Type B pancreatic cell (in vitro differentiated cells): ENCODE measurements at places on chromosomes 16 and 17. TPM values are rescaled to one million over a fixed set of nuclear protein-coding genes. Genes with fewer than 3 reads are reported as not detected.

Gene CDR2
- total RNA-seq = 17.9 and 18.9 TPM in 2 replicates

Gene PLEKHG4
- total RNA-seq = 2.9 and 3.8 TPM in 2 replicates

Gene TP53TG3
- not detected in 2 replicates for total RNA-seq

Gene SOX15
- total RNA-seq = 0.77 and 4.0 TPM in 2 replicates

Gene CHD9
- 45.8 and 68.6 TPM in 2 replicates for total RNA-seq

Gene KRT40
- total RNA-seq = 2.3 and 5.5 TPM in 2 replicates

Gene MEIOB
- not detected in 2 replicates for total RNA-seq

Gene ZNF597
- total RNA-seq = 1.4 and 2.2 TPM in 2 replicates

Gene PMFBP1
- 2.6 and 3.8 TPM in 2 replicates for total RNA-seq

Gene ZP2
- total RNA-seq = not detected in 2 replicates

Gene MFAP4
- 2.6 and 18.0 TPM in 2 replicates for total RNA-seq

Gene CACNB1
- total RNA-seq = 1.8 and 9.5 TPM in 2 replicates

DNA sequence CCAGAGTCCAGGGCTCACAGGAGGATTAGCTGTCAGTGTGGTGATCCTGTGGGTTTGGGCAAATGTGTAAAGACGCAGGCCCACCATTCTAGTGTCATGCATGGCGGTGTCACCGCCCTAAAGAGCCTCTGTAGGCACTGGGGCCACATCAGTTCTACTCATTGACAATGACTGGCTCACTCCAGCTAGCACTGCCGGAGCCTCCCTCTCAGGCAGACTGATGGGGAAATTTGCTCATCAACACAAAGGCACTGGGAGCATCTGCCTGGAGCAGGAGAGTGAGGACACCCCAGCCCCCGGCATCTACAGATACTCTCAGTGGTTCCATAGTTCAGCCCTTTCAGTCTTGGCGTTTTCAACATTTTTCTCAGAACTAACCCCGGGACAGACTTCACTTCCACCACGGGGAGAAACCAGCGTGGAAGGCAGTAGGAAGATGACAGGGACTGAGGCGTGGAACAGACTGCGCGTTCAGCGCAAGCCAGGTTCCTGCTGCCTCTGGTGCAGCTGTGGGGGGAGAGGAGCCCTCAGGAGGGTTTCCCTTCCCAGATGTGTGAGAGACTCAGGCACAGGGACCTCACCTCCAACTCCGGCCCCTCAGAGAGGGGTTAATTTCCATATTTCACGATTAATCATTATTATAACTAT lies 256.6 kb downstream of the RBFOX3 start:
- no peaks in the 10 kb centered on the region for H3K4me1 ChIP-seq
- H3K4me3 ChIP-seq = no peak overlapping the region
- H3K27me3 ChIP-seq = peaks cover 63% of the 10 kb centered on the region
- no peak overlapping the region for H3K27ac ChIP-seq
- no peak for DNase-seq

GRCh38 chr16:73040735-73041402 lies 7.1 kb downstream of the ZFHX3 start:
- H3K27ac ChIP-seq = no peak overlapping the region
- H3K27me3 ChIP-seq = no peaks in the 10 kb centered on the region
- no peak overlapping the region for H3K4me3 ChIP-seq
- peaks cover 71% of the 10 kb centered on the region for H3K4me1 ChIP-seq
- H3K36me3 ChIP-seq = peaks cover 13% of the 10 kb centered on the region

DNA sequence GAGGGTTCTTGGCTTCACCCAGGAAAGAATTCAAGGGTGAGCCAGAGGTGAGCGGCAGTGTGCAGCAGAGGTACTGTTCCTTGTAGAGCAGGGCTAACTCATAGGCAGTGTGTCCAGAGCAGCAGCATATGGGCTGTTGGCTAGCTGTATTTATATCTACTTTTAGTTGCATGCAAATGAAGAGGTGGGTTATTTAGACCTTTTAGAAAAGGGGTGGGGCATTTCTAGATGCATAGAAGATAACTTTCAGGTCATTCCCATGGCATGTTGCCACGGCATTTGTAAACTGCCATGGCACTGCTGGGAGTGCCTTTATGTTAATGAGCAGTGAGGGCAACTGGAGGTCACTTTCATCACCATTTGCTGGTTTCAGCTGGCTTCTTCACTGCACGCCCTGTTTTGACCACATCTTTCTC lies 141.0 kb downstream of the STX8 start:
- peak overlapping the region; percentile 4 for H3K4me3 ChIP-seq
- no peak overlapping the region for H3K27ac ChIP-seq
- peaks cover 5% of the 10 kb centered on the region for H3K36me3 ChIP-seq
- DNase-seq = no peak
- H3K27me3 ChIP-seq = no peaks in the 10 kb centered on the region

GRCh38 chr17:12402963-12403622 lies 262.6 kb upstream of the MYOCD start:
- DNase-seq = no peak
- H3K4me3 ChIP-seq = no peak overlapping the region
- H3K27me3 ChIP-seq = no peaks in the 10 kb centered on the region
- H3K4me1 ChIP-seq = peaks cover 18% of the 10 kb centered on the region
- H3K27ac ChIP-seq = no peak overlapping the region

DNA sequence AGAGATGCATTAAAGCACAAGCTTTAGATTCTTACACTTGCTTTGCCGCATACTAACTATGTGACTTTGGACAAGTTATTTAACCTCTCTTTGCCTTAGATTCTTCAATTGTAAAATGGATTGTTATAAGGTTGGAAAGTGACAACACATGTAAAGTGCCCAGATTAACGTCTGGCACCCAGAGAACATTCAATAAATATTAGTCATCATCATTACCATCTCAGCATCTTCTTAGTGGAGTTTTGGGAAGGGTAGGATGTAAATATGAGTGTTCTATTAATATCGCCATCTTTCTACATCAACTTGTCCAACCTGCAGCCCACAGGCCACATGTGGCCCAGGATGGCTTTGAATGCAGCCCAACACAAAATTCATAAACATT lies 27.4 kb upstream of the FAM20A start:
- peaks cover 2% of the 10 kb centered on the region for H3K27me3 ChIP-seq
- no peak overlapping the region for H3K4me3 ChIP-seq
- no peak for DNase-seq
- H3K4me1 ChIP-seq = peaks cover 5% of the 10 kb centered on the region
- H3K27ac ChIP-seq = no peak overlapping the region

- no peak overlapping the region for H3K4me3 ChIP-seq
- peaks cover 73% of the 10 kb centered on the region for H3K27me3 ChIP-seq
- peaks cover 10% of the 10 kb centered on the region for H3K4me1 ChIP-seq
- peak overlapping the region; percentile 34 for H3K27ac ChIP-seq
Measured at GRCh38 chr17:45771271-45771959, 12.7 kb upstream of the CRHR1 start.

- H3K4me3 ChIP-seq = no peak overlapping the region
- H3K4me1 ChIP-seq = no peaks in the 10 kb centered on the region
- H3K36me3 ChIP-seq = no peaks in the 10 kb centered on the region
- H3K27me3 ChIP-seq = no peaks in the 10 kb centered on the region
- H3K27ac ChIP-seq = peak overlapping the region; percentile 64
Measured at GRCh38 chr16:4561596-4561995, 5.5 kb downstream of the C16orf96 start.

DNA sequence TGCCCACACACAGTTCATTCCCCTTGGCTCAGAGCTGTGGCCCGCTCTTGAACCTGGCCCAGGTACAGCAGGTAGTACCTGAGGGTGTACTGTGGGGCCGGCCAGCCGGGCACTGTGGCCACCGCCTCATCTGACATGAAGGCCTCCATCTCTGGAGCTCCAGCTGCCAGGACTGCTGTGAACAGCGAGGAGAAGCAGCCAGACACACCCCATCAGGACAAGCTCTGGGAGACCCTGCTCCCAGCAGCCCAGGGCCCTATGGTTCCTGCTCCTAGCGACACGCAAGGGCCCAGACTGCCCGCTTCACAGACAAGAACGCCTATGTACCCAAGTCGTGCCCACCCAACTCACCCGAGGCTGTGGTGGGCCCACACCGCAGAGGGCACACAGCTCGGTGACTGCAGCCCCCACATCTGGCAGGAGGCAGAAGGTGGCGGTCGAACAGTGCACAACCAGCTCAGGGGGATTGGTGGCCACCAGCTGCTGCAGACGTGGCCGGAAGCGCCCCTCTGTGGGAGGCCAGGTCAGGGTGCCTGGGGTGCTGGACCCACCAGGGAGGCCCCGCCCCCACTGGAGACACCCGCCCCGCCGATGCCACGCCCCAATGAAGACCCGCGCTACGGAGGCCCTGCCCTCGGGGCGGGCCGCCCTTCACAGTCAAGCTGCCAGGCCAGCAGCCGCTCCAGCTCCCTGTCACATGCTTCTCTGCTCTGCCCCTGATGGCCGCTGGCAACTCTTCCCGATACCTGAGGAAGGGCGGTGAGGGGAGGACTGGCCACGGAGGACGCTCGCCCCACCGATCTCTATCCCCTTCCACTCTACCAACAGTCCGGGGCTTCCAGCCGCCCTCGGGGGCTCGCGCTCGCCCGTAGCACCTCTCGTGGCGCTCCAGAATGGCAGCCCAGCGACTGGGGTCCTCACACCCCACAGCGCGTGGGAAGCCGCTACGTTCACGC lies 1.1 kb upstream of the STUB1 start:
- DNase-seq = no peak
- H3K27ac ChIP-seq = peak overlapping the region; percentile 36
- peaks cover 5% of the 10 kb centered on the region for H3K27me3 ChIP-seq
- peaks cover 4% of the 10 kb centered on the region for H3K36me3 ChIP-seq
- peak overlapping the region; percentile 84 for H3K4me3 ChIP-seq

- peak overlapping the region; percentile 98 for H3K4me3 ChIP-seq
- DNase-seq = no peak
- H3K27ac ChIP-seq = peak overlapping the region; percentile 100
- H3K4me1 ChIP-seq = peaks cover 36% of the 10 kb centered on the region
- peaks cover 38% of the 10 kb centered on the region for H3K27me3 ChIP-seq
- peaks cover 17% of the 10 kb centered on the region for H3K36me3 ChIP-seq
Measured at GRCh38 chr17:8223356-8224126, 13.2 kb upstream of the AURKB start.

GRCh38 chr17:15513856-15514459 lies 46.5 kb upstream of the CDRT4 start:
- no peak overlapping the region for H3K4me3 ChIP-seq
- H3K4me1 ChIP-seq = peaks cover 4% of the 10 kb centered on the region
- H3K27me3 ChIP-seq = no peaks in the 10 kb centered on the region

GRCh38 chr17:41494524-41494923 lies 4.8 kb upstream of the KRT36 start:
- H3K36me3 ChIP-seq = no peaks in the 10 kb centered on the region
- no peak overlapping the region for H3K4me3 ChIP-seq
- H3K27ac ChIP-seq = peak overlapping the region; percentile 32
- no peak for DNase-seq

- peaks cover 15% of the 10 kb centered on the region for H3K27me3 ChIP-seq
- no peak for DNase-seq
- no peak overlapping the region for H3K27ac ChIP-seq
- H3K36me3 ChIP-seq = peaks cover 3% of the 10 kb centered on the region
- H3K4me3 ChIP-seq = no peak overlapping the region
Measured at GRCh38 chr17:42803074-42803883, 4.6 kb downstream of the CNTD1 start.

DNA sequence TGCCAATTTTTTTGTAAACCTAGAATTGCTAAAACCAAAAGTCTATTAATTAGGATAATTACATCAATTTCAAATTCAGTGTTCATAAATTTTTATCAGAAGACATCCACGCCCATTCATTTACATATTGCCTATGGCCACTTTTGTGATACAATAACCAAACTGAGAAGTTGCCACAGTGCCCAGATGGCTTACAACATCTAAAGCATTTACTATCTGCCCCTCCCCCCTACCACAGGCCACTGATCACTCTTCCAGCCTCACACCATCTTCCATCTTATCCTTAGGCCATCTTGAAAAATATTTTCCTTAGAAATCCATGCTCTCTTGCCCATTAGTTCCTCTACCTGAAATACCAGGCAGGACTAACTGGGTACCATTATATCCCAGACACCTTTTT lies 6.3 kb upstream of the PRKAR1A start:
- H3K27ac ChIP-seq = no peak overlapping the region
- H3K4me3 ChIP-seq = no peak overlapping the region
- no peak for DNase-seq
- no peaks in the 10 kb centered on the region for H3K36me3 ChIP-seq

DNA sequence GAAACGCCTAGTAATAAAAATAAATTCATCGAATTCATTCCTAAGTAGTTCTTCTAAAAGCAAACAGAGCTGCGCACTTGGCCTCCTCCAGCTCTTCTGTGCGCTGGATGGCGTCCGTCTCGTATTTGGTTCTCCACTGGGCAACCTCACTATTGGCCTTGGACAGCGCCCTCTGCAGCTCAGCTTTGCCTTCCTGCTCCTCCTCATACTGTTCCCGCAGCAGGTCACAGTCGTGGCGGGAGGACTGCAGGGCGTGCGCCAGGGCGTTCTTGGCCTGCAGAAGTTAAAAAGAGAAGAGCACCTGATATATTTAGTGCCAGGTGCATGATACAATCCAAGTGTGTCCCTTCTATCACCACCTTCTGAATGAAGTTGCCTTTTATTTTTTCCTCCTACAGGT lies 21.8 kb downstream of the MYH3 start:
- no peaks in the 10 kb centered on the region for H3K4me1 ChIP-seq
- no peak overlapping the region for H3K4me3 ChIP-seq
- no peak for DNase-seq
- H3K27me3 ChIP-seq = no peaks in the 10 kb centered on the region
- H3K27ac ChIP-seq = no peak overlapping the region
- peaks cover 20% of the 10 kb centered on the region for H3K36me3 ChIP-seq

- peaks cover 14% of the 10 kb centered on the region for H3K4me1 ChIP-seq
- DNase-seq = peak; percentile 60
- peaks cover 33% of the 10 kb centered on the region for H3K27me3 ChIP-seq
Measured at GRCh38 chr17:79648181-79648831, 37.5 kb upstream of the RBFOX3 start.

GRCh38 chr16:59236804-59237458 lies 502.8 kb upstream of the GOT2 start:
- no peaks in the 10 kb centered on the region for H3K27me3 ChIP-seq
- no peaks in the 10 kb centered on the region for H3K36me3 ChIP-seq
- no peak for DNase-seq
- H3K4me3 ChIP-seq = no peak overlapping the region

DNA sequence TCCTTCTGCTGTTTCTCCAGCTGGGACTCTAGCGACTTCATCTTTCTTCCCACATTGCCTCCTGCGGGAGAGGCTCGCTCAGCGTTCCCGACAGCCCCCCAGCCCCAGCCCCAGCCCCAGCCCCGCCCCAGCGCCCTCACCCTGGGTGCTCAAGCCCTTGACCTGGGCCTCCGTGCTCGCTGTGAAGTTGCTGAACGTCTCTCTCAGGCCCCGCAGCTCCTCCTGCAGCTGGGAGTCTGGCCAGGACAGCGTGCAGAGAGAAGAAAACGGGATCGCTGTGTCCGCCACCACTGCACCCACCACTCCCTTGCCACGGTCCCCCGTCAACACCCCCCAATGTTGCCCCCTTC lies 2.4 kb downstream of the ASGR1 start:
- H3K27me3 ChIP-seq = no peaks in the 10 kb centered on the region
- no peak overlapping the region for H3K4me3 ChIP-seq
- no peak overlapping the region for H3K27ac ChIP-seq
- peaks cover 6% of the 10 kb centered on the region for H3K36me3 ChIP-seq
- no peak for DNase-seq

- no peak for DNase-seq
- peaks cover 20% of the 10 kb centered on the region for H3K27me3 ChIP-seq
- no peak overlapping the region for H3K4me3 ChIP-seq
- no peaks in the 10 kb centered on the region for H3K36me3 ChIP-seq
Measured at GRCh38 chr17:43932923-43933322, 9.4 kb downstream of the PPY start.

- H3K27me3 ChIP-seq = peaks cover 16% of the 10 kb centered on the region
- H3K4me3 ChIP-seq = no peak overlapping the region
- H3K27ac ChIP-seq = no peak overlapping the region
- DNase-seq = no peak
Measured at GRCh38 chr17:47705536-47706530, 11.9 kb downstream of the TBKBP1 start.

- no peaks in the 10 kb centered on the region for H3K27me3 ChIP-seq
- H3K27ac ChIP-seq = peak overlapping the region; percentile 90
- H3K4me1 ChIP-seq = peaks cover 20% of the 10 kb centered on the region
- H3K4me3 ChIP-seq = peak overlapping the region; percentile 72
- peaks cover 10% of the 10 kb centered on the region for H3K36me3 ChIP-seq
- DNase-seq = no peak
Measured at GRCh38 chr17:81866440-81867169, 4.5 kb downstream of the ARHGDIA start.
